GM04503 (cell line): ENCODE measurements at places on chromosomes 2 and 18.

DNA sequence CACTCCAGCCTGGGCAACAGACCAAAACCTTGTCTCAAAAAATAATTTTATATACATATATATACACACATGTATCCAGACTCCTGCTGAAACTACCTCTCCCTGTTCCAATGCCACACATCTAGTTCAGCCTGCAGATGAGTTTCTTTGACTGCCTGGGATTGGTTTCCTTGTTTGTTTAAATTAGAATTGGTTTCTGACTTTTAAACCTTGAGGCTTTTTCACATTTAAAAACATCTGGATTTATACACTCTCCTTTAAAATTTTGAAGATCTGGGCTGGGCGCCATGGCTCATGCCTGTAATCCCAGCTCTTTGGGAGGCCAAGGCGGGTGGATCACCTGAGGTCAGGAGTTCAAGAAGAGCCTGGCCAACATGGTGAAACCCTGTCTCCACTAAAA, 21.8 kb upstream of the CXCR1 start:
- DNase-seq: no peak

DNA sequence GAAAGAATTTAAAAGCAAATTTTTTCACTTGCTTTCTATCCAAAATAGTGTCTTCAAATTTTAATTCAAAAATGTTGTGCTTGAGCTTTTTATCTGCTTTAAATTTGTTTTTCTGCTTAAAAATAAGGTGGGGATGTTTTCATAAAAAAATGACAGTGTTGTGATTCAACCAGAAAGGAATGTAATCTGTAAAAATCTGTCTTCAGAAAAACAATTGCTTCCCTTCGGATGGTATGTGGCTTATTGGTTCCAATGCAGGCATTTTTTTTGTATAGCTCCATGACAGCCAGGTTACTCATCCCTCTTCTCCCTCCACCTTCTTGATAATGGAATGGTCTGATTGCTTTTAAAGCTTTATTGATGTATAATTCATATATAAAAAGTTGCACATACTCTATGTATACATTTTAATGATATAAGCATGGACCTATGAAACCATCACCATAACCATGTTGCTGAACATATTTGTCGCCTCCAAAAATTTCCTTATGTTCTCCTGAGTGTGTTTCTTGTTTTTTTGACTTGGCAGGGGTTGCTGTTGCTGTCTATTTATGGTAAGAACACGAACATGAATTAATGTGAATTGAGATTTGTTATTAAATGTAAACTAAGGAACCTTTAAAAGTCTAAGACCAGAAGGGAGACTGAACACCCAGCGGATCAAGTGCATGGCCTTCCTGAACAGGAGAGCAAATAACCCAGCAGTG, 363.7 kb upstream of the SPHKAP start:
- peak; percentile 51 for DNase-seq

DNA sequence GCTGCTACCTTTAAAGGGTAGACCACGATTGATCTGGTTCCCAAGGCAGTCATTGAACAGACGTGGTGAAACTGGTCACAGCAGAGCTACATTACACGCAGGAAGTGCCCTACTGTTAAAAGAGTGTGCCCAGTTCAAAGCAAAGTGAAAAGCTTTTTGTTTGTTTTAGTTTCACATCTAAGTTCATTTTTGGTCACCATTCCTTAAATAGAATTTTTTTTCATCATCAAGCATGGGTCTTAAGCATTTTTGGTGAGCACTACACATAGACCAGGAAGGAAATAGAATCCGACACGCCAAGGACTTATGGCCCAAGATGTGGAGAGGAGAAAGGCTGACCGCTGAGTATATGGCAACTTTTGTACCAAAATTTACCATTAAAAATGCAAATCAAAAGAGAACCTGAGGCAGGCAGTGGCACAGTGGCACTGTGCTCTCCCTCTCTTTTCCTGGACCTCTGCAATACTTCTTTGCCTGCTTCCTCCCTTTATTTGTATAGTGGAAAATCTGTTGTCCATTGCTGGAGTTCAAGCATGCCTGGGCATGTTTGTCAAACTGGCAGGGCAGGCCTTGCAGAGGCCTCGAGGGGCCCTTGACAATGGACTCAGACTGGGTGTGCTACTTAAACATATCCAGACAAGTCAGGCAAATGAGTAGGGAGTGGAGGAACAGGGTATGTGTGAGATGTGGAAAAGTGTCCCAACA, 42.6 kb upstream of the HNRNPA3 start:
- DNase-seq: no peak

GRCh38 chr2:164620873-164621763, at the start of gene GRB14:
Gene GRB14, minus strand, starts transcription at chr2:164621482. Its CDS starts 173 bp downstream, at chr2:164621309.
- DNase-seq: no peak

- no peak for DNase-seq
These were observed 28.7 kb downstream of the DYSF start for GRCh38 chr2:71482055-71482454.

DNA sequence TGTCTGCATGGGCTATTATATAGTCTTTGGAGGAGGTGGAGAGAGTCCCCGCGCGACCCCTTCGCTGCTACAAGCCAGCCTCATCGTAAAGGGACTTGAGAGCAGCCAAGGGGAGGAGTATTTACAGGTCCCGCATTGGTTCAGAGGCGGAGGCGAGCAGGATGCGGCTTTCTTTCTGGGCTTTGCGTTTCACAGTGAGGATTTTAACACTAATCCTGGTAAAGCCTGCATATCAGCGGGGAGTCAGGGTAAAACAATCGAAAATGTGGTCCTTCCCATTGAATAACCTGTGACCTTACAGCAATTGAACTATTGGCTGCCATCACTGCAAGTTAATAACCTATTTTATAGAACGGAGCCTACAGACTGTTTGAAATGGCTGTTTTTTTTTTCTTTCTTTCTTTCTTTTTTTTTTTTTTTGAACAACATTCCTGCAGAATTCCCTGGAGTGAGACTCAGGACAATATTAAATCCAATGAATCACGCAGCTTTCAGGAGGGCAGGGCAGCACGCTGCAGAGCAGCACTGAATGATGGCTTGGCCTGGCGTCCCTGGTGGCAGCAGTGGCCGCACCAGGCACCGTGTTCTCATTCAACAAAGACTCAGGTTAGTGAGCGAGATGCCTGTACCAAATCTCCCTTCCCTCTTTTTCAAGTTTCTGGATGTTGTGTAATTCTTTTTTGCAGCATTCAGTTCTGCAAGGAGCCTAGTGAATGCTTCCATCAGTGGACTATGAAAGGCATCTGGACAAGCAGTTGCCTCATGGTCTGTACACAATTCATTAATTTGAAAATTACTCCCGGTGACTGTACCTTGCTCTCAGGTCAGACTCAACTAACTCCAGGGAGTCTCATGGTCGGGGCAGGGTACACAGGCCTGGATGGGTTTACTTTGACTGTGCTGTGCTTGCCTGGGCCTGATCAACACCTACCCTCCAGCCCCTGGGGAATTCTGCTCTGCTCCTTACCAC, 19.8 kb downstream of the SMIM21 start:
- DNase-seq: no peak

GRCh38 chr18:10713409-10713808, 187.6 kb downstream of the NAPG start:
- DNase-seq: no peak

DNA sequence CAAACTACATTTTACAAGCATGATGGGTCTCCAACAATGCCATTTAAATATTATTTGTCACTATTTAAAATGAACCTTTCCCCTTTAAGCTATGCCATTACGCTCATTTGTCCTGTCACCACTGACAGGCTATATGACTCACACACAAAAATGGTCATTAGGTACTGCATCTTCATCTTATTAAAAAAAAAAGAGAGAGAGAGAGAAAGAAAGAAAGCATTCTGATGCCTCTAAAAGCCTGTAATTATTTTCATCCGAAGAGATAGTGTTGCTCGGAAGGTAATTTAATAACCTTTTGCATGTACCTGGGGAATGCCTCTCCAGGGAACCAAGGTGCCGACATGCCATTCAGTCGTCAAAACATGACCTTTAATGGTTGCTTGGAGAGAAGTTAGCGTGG, 226.7 kb downstream of the ARHGAP15 start:
- DNase-seq: no peak

- DNase-seq: no peak
These were observed 163.4 kb downstream of the UBE2E3 start for GRCh38 chr2:181143790-181144300.

DNA sequence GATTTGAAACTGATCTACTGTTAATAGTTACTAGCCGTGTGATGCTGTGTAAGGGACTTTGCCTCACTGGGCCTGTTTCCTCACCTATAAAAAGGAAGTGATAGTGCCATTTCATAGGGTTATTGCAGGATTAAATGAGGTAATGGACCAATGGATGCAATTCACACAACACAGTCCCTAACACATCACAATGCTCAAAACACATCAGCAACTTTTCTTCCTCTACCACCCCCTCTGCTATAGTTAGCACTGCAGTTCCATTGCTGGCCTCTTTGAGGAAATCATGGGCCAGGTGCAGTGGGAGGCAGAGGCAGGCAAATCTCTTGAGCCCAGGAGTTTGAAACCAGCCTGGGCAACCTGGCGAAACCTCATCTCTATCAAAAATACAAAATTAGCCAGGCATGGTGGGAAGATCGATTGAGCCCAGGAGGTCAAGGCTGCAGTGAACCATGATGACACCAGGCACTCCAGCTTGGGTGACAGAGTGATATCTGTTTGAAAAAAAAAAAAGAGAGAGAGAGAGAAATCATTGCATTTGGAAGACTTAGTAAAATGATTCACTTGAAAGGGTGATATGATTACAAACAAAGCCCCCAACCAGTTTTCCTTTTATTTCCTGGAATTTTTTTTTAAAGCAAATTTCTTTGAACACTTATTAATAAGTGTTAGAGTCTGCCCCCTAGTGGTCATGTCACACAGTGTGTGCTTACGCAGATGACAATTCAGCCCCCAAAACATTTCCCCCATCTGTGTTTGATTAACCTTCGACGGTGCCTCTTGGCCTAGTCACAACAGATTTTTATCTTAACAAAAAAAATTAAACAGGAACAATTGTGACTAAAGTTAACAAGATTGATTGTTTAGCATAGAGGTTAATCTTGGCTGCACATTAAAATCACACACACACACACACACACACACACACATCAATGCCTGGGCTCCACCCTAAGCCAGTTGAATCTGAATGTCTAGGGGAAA, 88.6 kb upstream of the BCL11A start:
- peak; percentile 1 for DNase-seq

- DNase-seq: no peak
These were observed 301.9 kb upstream of the ST6GAL2 start for GRCh38 chr2:107187870-107188269.

DNA sequence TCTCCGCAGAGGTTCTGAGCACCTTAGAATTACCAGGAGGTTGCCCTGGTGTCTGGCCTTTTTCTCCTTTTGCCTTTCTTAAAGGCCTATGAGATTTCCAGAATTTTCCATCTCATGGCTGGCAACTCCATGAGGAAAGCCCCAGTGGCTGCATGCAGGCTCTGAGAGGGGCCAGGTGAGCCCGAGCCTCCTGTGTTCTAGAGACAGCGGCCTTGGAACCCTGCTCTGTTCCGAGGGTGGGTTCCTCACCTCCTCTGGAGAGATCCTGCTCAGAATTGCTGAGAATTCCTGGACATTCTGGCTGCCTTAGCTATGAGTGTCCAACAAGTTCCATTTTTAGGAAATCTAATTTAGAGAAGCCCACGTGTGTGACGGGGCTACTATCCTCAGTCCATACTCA, 35.7 kb upstream of the HPCAL1 start:
- no peak for DNase-seq

GRCh38 chr2:69260666-69261065, 126.4 kb downstream of the GFPT1 start:
- DNase-seq: no peak

DNA sequence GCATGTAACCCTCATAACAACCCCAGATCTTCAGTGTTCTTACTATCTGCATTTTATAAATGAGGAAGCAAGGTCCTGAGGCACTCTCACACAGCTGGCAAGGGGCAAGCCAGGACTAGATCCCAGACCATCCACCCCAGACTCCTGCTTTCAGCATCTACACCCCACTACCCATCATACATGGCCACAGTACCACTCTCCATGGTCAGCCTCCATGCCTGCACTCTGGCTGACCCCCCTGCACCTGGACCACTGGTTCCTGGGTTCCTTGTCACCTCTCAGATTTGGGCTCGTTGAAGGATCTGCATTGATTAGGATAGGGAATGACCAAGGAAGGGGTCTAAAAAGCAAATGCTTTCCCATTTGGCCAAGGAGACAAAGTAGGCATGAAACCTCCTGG, 36.0 kb upstream of the TEX51 start:
- no peak for DNase-seq

DNA sequence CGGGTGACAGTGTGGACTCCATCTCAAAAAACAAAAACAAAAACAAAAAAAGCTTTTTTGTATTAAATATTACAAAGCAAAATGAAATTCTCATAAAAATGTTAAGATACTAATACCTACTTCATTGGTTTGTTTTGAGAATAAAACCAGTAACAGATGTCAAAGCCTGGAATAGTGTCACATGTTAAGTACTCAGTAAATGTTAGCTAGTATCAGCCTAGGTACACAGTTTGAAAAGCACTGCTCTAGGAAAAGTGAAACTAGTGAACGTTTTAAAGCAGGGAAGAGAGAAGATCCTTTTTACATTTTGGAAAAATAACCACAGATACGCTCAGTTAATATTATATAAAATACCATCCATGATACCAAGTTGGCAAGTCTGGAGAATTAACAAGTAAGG, 37.1 kb upstream of the ADAM17 start:
- DNase-seq: no peak

DNA sequence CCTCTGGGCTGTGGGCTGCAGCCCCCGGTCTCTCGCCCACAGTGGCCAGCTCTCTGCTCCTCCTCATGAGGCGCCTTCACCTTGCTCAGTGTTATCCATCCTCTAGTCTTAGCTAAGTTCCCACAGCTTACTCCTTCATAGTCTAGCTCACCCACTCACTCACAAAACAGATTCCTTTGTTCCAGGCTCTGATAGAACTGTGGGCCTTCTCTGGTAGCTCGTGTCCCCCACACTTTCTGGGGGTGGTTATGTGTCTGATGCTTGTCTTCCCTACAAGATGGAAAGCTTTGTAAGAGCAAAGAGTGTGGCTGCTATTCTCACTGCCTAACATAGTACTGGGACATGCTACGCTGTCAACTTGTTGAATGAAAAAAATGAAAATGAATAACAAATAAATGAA, 135.8 kb downstream of the EN1 start:
- no peak for DNase-seq

GRCh38 chr18:74292541-74292858, 737 bp upstream of the CYB5A start:
- DNase-seq: no peak
